GM23248 (cell line): ENCODE measurements at places on chromosomes 11 and 22. TPM values are rescaled to one million over a fixed set of nuclear protein-coding genes. Genes with fewer than 3 reads are reported as not detected.

The MIAT gene
- 0.05 and 0.23 TPM in 2 replicates for polyA plus RNA-seq

The C11orf87 gene
- 0.94 and 1.1 TPM in 2 replicates for polyA plus RNA-seq

The CEP126 gene
- 2.7 and 2.9 TPM in 2 replicates for polyA plus RNA-seq

- no peak for DNase-seq
Measured at GRCh38 chr11:26780376-26781085, 58.7 kb upstream of the SLC5A12 start.

GRCh38 chr22:46696229-46696518 lies 41.9 kb downstream of the CERK start:
- no peak for DNase-seq
